Activated CD8-positive, alpha-beta T cell treated with anti-CD3 and anti-CD28 coated beads for 36 hours (primary cell): ENCODE measurements at places on chromosomes 3 and 15. TPM values are rescaled to one million over a fixed set of nuclear protein-coding genes. Genes with fewer than 3 reads are reported as not detected.

GRCh38 chr3:117052395-117052794 lies 342.8 kb downstream of the TUSC7 start:
- DNase-seq, result no peak
- H3K27ac ChIP-seq, result no peak overlapping the region
- no peaks in the 10 kb centered on the region for H3K27me3 ChIP-seq
- no peak overlapping the region for H3K4me3 ChIP-seq
- H3K36me3 ChIP-seq, result no peaks in the 10 kb centered on the region

GRCh38 chr3:107271787-107272387 lies 105.4 kb upstream of the CCDC54 start:
- peaks cover 19% of the 10 kb centered on the region for H3K27me3 ChIP-seq
- no peak overlapping the region for H3K4me3 ChIP-seq
- no peak overlapping the region for H3K27ac ChIP-seq
- peaks cover 4% of the 10 kb centered on the region for H3K4me1 ChIP-seq

- H3K36me3 ChIP-seq, result no peaks in the 10 kb centered on the region
- H3K27ac ChIP-seq, result no peak overlapping the region
- DNase-seq, result no peak
- no peak overlapping the region for H3K4me3 ChIP-seq
Observed at GRCh38 chr3:58661836-58662420, 4.6 kb downstream of the FAM3D start.

- no peaks in the 10 kb centered on the region for H3K27me3 ChIP-seq
- DNase-seq, result no peak
- H3K4me1 ChIP-seq, result no peaks in the 10 kb centered on the region
- H3K36me3 ChIP-seq, result peaks cover 11% of the 10 kb centered on the region
- H3K4me3 ChIP-seq, result no peak overlapping the region
- H3K27ac ChIP-seq, result no peak overlapping the region
Observed at GRCh38 chr3:195065142-195065863, 205.7 kb downstream of the XXYLT1 start.

GRCh38 chr3:103787164-103787871 lies 1352.5 kb downstream of the ZPLD1 start:
- no peaks in the 10 kb centered on the region for H3K4me1 ChIP-seq
- no peak overlapping the region for H3K4me3 ChIP-seq
- H3K27me3 ChIP-seq, result no peaks in the 10 kb centered on the region
- DNase-seq, result no peak

DNA sequence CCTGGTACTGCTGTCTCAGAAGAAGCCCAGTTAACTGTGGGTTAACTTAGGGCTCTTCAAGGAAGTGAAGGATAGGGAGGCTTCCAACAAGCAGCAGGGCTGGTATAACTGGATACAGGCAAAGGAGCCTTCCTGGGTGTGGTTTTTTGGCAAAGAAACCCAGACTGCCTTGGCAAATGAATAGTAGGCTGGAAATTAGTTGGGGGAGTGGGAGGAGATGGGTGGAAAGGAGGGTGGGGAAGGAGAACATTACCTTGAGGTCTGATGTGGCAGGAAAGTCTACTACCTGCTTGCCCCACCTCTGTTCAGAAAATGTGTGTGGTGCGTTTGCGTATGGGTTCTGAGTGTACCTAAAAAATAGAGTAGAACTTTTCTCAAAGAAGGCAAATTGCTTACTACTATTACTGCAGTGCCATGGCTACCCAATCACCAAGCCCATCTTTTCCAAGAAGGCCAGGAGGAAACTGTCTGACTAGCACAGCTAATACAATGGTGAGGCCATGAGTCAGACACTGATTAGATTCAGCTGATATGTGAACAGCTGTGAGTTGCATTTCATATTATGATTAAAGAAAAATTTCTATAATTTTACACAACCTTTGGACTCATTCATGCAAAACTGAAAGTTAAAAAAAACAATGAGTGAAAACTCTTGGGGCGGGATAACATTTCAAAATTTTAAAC lies 55.2 kb downstream of the SPTSSB start:
- peaks cover 37% of the 10 kb centered on the region for H3K4me1 ChIP-seq
- H3K27me3 ChIP-seq, result peaks cover 24% of the 10 kb centered on the region
- H3K27ac ChIP-seq, result no peak overlapping the region
- DNase-seq, result no peak
- peaks cover under 1% of the 10 kb centered on the region for H3K36me3 ChIP-seq

DNA sequence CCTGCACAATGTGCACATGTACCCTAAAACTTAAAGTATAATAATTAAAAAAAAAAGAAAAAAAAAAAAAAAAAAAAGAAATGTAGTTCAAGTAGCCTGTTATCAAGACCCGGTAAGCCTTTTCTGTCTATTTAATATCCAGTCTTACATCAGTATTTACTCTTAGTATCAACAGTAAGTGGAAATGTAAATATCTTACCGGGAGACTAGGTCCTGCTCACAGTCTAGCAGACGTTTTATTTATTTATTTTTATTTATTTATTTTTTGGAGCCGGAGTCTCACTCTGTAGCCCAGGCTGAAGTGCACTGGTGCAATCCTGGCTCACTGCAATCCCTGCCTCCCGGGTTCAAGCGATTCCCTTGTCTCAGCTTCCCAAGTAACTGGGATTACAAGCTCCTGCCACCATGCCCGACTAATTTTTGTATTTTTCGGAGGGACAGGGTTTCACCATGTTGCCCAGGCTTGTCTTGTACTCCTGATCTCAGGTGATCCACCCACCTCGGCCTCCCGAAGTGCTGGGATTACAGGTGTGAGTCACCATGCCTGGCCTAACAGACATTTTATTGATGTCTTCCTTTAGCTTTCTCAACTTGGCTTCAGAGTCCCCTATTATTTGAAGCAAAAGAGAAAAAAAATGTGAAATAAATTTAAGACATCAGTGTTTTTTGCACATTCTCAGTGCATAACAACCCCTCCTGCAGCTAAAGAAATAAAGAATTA lies 19.9 kb downstream of the C2CD4B start:
- no peaks in the 10 kb centered on the region for H3K27me3 ChIP-seq
- H3K36me3 ChIP-seq, result no peaks in the 10 kb centered on the region
- H3K4me1 ChIP-seq, result peaks cover 5% of the 10 kb centered on the region
- H3K4me3 ChIP-seq, result no peak overlapping the region
- no peak overlapping the region for H3K27ac ChIP-seq
- DNase-seq, result no peak

DNA sequence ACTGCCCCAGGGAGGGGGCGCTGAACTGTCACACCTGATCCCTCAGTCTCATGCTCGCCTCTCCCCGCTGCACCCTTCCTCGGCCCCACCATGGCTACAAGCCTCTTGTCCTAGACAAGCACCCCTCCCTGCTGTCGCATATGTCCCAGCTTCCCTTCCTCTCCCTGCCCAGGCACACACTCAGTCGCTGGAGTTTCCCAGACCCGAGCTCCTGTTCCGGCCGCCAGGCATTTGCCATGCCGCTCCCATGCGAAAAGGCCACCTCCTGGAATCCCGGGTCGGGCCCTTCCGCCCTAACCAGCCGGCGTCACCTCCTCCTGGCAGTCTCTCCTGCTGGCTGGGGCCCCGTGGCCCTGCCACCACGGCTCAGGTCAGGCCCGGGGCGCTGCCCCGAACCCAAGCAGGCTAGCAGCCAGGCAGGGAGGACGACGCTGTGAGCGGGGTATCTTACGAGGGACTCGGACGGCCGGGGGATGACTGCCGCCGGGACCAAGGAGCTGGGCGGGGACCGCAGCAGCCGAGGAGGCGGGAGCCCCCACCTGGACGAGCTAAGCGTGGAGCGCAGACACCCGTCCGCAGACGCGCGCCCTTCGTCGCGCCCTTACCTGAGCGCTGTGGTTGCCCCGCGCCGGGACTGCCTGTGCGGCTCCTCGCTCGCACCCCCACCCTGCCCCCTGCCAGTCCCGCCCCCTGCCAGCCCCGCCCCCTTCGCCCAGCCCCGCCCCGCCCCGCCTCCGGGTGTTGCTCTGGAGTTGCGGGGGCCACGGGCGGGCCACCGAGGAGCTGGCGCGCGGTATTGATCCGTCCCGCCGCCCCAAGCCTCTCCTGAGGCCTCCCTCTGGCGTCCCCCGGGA lies at the start of gene ALS2CL:
ALS2CL (minus strand) TSS at position 642 of the 854 bp plus-strand sequence. CDS start 4,239 bp downstream, outside the sequence.
- no peaks in the 10 kb centered on the region for H3K27me3 ChIP-seq
- DNase-seq, result peak; percentile 62
- H3K36me3 ChIP-seq, result no peaks in the 10 kb centered on the region
- no peak within 1 kb of the TSS for H3K27ac ChIP-seq
- peak within 1 kb of the TSS; percentile 70 for H3K4me3 ChIP-seq

Gene AADACL2
- total RNA-seq, result not detected

Gene CLDN18
- total RNA-seq, result not detected

Gene WDR49
- 0.36 TPM for total RNA-seq

Gene SH3BP5
- 2.0 TPM for total RNA-seq

Gene LRRK1
- 0.50 TPM for total RNA-seq

Gene ZNF662
- total RNA-seq, result 2.1 TPM

Gene MEX3B
- 0.69 TPM for total RNA-seq
